ENCODE measurements at places on chromosomes 12 and 14.
A peak's percentile ranks its signal among the peaks of the same experiment; 100 is the strongest.

- DNase-seq, result no peak
These were observed 48.5 kb downstream of the NTF3 start for GRCh38 chr12:5480218-5480937.

DNA sequence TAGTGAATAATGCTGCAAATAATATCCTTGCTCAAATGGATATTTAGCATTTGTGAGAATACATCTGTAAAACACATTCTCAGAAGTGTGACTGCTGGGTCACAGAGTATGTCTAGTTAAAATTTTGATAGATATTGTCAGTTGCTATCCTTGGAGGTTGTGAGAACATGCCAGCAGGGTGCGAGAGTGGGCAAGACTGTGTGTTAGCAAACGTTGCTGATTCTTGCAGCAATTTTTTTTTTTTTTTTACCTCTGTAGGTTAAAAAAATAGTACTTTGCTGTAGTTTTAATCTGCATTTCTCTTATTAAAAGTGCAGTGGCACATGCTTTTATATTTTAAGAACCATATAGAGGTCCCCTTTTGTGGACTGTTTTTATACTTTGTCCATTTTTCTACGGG is 4.5 kb upstream of the NYNRIN start:
- DNase-seq, result no peak

DNA sequence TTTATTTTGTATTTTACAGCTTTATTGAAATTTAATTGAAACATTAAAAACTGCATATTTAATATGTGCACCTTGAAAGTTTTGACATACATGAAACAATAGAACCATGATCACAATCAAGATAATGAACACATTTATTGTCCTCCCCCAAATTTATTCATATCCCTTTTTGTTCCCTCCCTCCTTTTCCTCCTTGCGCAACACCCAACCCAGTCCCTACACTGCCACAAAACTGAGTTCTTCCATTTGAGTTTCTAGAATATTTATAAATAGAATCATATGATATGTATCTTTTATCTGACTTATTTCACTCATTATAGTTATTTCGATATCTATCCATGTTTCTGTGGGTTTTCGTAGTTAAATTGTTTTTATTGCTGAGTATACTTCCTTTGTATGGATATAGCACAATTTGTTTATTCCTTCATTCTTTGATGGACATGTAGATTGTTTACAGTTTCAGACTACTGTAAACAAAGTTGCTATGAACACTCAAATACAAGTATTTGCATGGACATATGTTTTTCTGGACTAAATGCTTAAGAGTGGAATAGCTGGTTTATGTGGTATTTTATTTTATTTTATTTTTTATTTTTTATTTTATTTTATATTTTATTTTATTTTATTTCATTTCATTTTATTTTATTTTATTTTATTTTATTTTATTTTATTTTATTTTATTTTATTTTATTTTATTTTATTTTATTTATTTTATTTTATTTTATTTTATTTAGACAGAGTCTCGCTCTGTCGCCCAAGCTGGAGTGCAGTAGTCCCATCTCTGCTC is 359.1 kb downstream of the SLC6A15 start:
- DNase-seq, result no peak

GRCh38 chr12:11859705-11860425 is 210.4 kb downstream of the ETV6 start:
- no peak for DNase-seq

GRCh38 chr14:95507174-95507573 is 9.3 kb downstream of the SYNE3 start:
- peak; percentile 54 for DNase-seq

- no peak for DNase-seq
These were observed 2.9 kb upstream of the LGR5 start for GRCh38 chr12:71436696-71437095.

GRCh38 chr12:28568704-28569103 is 378.4 kb downstream of the CCDC91 start:
- no peak for DNase-seq

- no peak for DNase-seq
These were observed 100.7 kb downstream of the DUSP6 start for GRCh38 chr12:89251342-89252271.

- no peak for DNase-seq
These were observed 19.4 kb downstream of the TPH2 start for GRCh38 chr12:71958056-71958455.

DNA sequence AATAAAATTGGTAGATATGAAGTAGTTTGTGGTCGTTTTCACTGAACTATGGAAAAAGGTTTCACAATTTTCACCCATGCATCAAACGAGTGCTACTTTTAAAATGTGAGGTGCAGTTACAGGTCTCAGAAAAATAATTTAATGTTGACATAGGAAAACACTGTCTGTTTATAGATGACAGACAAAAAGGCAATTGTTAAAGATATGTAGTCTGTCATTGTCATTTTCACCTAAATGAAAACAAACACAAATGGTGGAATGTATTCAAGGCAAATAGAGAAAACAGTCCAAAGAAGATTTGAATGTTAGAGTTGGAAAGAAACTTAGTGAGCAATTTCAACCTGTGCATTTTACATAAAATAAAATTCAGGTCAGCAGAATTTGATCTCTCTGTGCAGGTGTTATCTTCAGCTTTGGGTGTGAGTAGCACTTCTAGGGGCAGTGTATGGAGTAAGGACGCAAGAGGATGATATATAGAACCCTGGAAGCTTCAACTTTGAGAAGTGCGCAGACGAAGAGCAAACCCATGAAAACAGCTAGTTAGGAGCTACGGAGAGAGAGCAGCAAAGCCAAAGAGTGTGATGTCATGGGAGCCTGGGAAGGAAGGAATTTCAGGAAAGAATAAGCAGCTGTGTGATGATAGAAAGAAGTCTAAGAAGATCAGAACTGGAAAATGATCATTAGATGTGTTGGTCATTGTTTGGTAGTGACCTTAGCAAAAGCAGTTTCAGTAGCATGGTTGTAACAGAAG is 6.2 kb downstream of the RERG start:
- DNase-seq, result no peak

DNA sequence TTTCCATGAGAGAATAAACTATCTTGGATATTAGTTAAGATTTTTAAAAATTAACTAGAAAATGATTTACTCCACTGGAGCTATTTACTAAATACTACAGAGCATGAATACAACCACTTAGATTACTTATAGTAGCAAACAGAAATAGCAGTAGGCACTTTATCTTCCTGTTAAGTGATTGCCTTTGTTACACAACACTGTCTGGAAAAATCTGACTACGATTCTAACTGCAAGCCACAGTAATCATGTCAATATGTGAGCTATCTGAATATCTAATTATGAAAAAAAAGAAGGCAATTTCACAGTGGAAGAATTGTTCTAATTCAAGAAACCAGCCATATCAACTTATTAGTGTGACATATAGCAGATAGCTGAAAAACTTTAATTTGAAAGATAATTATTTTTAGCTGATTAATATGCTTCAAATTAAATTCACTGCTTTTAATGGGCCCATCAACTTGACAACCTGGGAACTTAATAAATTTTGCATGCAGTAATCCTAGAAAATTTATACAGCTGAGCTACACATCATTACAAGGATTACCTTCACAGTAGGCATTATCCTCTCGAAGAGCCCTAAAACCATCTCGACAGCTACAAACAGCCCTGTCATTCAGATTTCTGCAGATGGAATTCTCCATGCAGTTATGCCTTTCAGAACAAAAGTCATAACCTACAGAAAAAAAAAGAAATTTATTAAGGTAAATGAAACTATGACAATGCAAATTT is 172.8 kb downstream of the NELL2 start:
- no peak for DNase-seq

DNA sequence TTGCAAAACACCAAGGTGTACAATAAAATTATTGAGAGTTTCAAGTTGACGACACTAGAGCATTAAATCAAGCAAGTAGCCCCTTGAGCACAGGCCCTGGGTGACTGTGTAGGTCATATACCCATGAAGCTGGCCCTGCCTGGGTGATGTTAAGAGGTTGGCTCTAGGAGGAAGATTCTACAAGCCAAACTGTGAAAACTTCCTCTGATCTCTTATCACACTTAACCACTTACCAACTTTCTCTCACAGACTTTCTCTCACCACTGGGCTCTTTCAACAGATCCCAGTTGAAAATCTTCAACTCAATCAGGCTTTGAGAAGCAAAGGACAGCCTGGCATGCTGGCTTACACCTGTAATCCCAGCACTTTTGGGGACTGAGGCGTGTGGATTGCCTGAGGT is 186.9 kb upstream of the BTG1 start:
- DNase-seq, result no peak

DNA sequence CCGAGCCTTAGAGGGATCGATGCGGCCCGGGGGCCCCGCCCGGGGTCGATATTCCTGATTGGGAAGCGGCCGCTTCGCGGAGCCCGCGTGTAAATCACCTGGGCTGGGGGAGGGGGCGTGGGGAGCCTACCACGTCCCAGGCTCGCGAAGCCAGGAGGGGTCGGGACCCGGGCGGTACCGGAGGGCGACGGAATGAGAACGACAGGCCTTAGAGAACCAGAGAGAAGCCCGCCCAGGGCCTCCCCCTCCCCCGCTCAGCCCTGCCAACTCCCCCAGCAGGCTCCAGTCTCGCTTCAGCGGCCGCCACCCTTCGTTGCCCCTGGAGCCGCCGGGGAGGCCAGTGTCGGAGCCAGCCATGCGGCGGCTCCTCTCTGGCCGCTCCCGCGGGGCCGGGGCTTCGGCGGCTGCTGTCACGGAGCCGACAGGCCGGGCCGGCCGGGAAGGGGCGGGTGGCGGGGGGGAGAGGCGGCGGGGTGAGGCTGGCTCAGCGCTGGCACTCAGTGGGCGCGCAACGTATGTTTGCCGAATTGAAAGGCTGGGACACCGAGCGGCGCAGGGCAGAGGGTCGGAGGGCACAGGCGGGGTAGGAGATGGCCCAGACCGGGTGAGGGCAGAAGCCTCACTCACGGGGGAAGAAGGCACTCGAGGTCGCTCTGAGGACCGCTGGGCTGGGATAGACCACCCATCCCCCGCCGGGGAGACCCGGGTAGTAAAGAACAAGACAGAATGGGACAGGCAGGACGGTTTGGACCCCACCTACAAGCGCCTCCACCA is 1.4 kb upstream of the DNAJC22 start:
- no peak for DNase-seq

DNA sequence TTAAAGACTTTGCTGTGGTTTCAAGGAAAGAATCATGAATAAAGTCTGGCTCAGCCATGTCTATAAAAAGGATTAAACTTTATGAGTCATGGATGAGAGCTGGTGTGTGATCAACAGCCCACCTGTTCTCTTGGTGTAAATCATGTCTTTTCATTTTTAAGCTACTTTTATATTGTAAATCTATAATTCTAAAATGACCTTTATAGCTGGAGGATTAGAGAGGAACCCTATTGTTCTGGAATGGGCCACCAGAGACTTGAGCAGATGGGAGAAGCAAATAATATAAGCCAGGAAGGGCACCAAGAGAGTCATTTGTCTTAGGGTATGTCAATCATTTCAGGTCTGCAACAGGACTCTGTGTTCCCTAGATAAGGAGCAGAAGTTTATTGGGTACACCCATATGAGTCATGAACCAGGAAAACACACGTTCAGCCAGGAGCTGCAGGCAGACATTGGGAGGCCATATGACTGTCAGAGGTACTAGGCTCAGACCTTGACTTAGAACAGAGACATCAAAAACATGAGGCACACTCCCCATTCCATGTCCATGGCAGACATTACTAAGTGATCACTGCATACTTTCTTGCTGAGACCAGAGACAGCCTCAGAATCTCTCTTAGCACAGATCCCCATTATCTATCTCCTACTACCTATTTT is 49.3 kb downstream of the NDUFA12 start:
- DNase-seq, result no peak

DNA sequence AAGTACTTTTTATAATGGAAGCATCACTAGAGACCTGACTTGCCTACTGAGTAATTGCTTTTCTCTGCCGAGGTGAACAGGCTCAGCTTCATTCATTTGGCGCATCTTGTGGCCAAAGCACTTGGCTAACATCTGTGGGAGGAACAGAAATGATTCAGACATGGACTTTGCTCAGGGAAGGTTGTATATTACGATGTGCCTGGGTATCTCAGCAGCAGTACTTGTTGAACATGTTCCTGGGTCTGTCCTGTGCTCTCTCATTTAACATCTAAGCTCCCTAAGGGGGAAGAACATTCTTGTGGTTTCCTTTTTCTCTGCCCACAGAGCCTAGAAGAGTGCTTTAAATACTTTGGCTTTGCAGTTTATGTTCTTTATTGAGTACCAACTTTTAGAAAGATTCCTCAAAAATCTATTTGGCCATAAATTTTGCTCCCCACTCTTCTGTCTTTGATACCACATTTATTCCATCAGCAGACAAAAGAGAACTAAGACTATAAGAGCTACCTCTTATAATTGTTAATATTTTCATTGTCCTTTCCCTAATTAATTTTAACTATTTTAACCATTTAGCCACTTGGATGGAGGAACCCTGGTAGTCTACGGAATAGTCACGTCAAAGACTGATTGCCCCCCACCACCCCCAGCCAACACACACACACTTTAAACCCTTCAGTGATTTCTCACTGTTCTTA is 101.2 kb upstream of the EGLN3 start:
- no peak for DNase-seq

DNA sequence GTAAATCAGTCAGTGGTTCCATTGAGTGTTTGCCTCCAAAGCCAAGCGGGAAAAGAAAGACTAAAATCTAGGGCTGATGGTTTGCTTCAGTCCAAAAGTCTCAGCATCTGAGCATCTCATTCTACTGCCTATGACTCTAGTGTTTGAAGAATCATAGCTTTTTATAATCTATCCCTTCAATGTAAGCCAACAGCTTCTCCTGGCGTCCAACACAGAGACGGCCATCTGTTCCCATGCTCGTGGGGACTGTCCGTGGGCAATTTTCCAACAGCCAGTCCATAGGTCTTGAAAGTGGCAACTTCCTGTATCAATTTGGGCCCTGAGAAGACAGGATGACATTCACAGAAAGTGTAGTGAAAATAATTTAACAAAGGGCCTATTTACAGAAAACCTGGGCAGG is 544.4 kb upstream of the TMEM132C start:
- no peak for DNase-seq

- DNase-seq, result peak; percentile 8
These were observed 28.5 kb downstream of the FOS start for GRCh38 chr14:75306927-75307699.

DNA sequence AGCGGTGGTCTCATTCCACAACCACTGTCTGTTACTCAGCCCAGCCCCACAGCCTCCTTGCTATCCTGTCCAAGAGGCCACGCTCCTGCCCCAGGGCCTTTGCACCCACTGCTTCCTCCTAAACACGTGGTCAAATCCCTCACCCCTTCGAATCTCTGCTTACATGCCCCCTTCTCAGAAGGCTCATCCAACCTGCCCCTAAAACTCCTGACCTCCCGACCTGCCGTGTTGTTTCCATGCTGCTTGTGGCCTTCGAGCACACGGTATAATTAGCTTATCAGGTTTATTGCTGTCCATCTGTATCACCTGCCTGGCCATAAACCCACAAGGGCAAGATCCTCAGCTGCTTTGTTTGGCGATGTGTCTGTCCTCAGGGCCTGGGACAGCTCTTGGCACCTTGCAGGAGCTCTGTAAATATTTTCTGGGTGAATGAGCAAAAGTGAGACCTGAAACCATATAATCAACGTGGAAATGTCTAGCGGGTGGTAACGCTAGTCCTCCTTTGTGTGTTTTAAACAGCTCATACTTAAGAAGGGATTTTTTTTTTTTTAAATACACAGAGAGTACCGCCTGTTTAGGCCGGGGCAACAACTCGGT is 36.0 kb downstream of the SCARB1 start:
- DNase-seq, result no peak

GRCh38 chr12:6039894-6040601 is 84.4 kb downstream of the VWF start:
- peak; percentile 80 for DNase-seq

Measured in midbrain (tissue), 1 donor.